RWPE2 (cell line): ENCODE measurements at places on chromosomes 2 and 18.

- no peak for DNase-seq
Measured at GRCh38 chr18:45850021-45850420, 24.5 kb downstream of the SIGLEC15 start.

- DNase-seq, result no peak
Measured at GRCh38 chr2:45211636-45212035, 202.4 kb upstream of the SIX2 start.

GRCh38 chr2:127176371-127177311 lies 43.5 kb downstream of the CYP27C1 start:
- no peak for DNase-seq

DNA sequence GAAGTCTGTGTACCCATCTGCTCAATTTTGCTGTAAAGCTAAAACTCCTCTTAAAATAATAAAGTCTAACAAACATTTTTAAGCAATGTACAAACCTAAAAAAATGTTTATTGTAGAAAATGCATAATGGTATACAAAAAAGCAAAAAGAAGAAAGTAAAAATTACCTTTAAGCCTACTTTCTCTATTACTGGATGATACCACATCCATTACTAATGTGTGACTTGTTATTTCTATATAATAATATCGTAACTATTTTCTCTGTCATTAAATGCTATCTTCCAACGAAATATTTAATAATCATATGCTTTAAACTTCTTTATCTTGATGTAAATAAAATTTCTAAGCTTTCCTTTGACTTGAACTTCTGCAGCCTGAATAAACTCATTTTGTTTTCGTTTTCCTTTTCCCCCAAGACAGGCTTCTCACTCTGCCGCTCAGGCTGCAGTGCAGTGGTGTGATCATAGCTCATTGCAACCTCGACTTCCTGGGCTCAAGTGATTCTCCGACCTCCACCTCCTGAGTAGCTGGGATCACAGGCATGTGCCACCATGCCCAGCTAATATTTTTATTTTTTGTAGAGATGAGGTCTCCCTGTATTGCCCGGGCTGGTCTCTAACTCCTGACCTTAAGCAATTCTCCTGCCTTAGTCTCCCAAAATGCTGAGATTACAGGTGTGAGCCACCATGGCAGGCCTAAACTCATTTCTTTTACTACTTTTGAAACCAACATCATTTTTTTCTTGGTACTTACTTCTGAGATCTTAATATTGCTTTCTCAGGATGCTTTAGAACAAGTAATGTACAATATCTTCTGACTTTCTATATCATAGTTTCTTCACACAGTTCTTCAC lies 18.1 kb upstream of the DNAH7 start:
- no peak for DNase-seq

GRCh38 chr2:3265471-3265870 lies 112.1 kb downstream of the EIPR1 start:
- DNase-seq, result no peak

- no peak for DNase-seq
Measured at GRCh38 chr2:105545730-105546627, 147.1 kb upstream of the FHL2 start.

DNA sequence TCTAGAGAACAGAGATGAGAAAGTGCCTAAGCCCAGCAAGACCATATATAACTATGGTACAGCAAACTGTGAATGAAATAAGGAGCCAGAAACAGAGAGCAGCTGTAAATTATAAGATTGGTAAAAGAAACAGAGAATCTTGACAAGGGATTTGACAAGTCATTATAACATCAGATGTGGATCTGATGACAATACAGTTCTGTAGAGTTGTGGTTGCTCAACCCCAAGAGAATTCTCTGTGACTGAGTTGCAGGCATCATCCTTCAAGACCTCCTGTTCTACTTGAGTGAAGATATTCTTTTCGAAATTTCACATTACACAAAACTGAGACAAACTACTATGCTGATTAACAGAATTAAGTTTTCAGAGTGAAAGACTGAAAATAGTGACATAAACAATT lies 343.1 kb upstream of the SLC39A10 start:
- DNase-seq, result no peak

DNA sequence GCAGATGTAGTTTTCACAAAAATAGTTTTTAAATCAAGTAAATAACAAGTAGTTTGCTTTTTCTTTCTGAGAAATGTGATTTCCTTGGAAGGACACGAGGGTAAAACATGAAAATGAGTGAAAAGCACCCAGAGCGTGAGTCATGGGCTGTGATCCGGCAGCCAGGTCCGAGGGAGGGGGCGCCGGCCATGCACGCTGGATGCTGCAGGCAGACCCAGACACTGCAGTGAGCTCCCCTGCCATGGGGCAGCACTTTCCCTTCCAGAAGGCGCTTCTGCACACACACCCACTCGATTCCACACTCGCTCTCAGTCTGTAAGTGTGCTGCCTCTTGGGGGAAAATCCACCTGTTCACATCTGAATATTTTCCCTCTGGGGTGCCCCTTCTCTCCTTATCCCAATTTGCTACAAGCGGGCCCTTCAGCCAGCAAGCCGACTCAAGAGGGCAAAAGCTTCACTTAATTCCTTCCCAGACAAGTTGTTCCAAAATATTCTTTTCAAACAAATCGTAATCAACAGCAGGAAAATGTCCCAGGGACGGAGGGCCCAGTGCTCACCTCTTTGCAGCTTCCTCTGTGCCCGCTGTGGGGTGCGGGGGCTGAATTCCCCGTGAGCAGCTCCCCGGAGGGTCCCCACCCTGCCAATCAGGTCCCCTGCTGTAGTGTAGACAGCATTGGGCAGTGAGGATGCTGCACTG lies 87.0 kb upstream of the ID2 start:
- DNase-seq, result no peak

DNA sequence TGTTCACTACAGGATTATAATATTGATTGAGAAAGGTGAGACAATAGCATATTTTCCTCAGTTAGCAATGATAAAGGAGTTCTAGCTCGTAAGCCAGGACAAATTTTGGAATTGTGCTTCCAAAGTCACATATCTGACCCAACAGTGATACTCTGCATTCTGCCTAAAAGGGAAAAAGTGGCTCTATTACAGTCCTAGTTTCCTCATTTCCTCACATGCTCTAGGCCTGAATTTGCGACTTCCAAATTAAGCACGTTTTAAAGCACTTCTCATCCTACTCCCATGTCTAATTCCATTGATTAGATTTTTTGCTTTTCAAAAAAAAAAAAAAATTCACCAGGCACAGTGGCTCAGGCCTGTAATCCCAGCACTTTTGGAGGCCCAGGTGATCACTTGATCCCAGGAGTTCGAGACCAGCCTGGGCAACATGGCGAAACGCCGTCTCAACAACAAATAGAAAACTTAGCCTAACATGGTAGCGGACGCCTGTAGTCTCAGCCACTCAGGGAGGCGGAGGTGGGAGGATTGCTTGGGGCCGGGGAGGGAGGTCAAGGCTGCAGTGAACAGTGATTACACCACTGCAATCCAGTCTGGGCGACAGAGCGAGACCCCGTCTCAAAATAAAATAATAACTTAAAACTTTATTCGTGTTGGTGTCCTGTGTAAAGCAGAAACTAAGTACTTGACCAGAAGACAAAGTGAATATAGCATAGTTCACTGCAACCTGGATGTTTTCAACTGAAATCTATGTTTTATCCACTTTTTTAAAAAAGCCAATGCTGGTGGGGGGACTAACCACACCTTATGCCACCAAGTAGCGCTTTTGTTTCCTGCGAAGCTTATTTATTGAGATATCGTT lies 1.5 kb downstream of the ESCO1 start:
- no peak for DNase-seq

- no peak for DNase-seq
Measured at GRCh38 chr18:37586656-37587225, 21.1 kb upstream of the CELF4 start.

GRCh38 chr18:63895190-63895589 lies 7.7 kb downstream of the SERPINB2 start:
- no peak for DNase-seq

DNA sequence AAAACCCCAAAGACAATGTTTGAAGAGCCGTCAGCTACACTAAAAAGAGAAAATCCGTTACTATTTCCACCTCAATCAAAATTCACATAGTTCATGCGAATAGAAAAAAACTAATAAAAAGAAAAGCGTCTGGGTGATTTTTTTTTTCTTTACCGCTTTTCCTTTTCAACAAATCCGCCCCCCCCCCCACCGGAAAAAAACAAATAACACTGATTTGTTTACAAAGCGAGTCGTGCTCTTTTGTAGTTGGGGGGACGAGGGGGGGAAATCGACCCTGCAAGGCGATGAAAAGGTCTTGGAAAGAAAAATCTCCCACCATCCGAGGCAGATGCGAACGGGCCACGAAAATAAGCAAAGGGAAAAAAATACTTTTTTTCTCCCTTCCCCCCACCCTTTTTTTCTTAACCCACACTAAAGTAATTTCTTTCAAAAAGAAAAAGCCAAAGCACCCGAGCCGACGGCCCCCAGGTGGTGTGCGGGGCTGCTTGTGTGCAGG lies 638 bp downstream of the ZNF521 start:
- DNase-seq, result no peak

DNA sequence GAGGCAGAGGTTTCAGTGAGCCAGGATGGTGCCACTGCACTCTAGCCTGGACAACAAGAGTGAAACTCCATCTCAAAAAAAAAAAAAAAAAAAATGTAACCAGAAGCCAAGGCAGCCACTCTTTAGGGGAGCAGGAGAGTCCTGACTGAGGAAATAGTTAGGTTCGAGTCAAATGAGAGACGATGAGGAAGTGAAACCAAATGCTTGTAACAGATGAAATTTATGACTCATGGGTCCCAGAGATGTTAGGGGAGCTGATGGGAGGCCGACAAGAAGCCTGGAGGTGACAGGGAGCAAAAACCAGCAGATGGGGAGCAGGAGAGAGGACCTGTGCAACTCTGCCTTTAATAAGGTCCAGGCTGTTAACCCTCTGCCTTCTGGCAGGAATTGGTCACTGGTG lies 756.1 kb upstream of the DDX18 start:
- no peak for DNase-seq

DNA sequence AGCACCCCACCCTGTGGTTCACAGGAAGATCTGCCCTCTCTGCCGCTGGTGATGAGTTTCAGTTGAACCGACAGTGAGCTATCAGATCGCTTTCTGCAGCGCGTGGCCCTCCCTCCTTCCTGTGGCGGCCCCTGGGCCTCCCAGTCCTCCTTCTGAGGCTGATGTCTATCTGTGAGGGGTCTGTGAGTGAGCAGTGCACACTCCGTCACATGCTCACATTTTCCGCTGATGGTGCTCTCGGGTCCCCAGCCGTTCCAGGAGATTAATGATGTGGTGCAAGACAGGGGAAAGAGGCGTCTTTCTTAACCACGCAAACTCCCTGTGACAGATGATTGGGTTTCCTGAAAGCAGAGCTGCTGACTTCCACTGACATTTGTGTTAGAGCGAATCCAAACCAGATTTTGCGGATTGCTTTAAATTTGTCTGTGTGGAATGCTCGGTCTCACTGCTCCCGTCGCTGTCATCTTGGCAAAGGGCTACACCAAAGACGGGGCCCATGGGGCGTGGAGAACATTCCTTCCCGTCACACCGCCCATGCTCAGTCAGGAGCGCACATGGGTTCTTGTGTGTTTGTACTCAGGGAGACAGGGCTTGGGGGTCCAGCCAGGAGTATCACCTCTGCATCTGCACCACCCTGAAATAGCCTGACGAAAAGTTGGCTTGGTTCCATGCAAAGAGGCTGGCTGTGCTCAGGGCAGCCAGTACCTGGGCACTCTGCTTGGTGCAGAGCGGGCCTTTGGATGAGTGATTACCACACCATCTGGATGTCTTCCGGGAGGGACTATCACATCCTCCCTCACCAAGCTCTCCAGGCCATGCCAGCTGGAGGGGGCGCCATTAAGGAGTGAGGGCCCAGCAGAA lies 154.7 kb upstream of the HS6ST1 start:
- no peak for DNase-seq

- no peak for DNase-seq
Measured at GRCh38 chr2:171128461-171128860, 32.2 kb downstream of the TLK1 start.

- DNase-seq, result no peak
Measured at GRCh38 chr2:43212216-43212835, 14.1 kb downstream of the ZFP36L2 start.

DNA sequence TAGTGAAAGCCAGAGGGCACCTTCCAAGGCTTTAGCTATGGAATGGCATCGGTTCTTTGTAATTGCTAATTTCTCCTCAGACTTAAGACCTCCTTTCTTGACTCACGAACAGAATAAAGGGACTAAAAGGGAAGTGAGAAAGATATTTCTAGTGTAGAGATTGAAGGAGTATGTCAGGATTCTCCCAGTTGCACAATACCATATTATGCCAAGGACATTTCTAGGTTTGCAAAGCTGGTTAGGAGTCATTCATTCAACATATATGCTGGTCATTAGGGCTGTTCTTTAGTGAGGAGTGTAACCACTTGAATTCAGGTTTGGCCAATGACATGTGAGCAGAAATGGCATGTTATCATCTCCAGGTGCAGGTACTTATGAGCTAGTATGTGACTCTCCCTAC lies 7.4 kb downstream of the REEP1 start:
- no peak for DNase-seq

DNA sequence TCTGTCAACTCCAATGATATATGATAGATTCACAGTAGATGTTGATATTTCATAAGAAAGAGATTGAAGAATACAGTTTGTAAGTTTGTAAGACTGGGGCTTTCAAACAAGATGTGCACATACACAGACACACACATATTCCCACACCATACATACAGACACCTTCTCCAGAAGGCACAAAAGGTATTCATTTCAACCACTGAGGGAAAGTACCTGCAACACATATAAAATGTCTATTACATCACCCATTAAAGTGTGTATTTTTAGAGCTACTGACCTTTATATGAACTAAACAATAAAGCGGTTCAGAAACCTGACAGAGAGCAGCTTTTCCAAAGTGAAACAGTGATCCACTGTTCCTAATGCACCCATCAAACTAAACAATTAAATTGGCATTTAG lies 53.3 kb downstream of the CCDC148 start:
- no peak for DNase-seq

DNA sequence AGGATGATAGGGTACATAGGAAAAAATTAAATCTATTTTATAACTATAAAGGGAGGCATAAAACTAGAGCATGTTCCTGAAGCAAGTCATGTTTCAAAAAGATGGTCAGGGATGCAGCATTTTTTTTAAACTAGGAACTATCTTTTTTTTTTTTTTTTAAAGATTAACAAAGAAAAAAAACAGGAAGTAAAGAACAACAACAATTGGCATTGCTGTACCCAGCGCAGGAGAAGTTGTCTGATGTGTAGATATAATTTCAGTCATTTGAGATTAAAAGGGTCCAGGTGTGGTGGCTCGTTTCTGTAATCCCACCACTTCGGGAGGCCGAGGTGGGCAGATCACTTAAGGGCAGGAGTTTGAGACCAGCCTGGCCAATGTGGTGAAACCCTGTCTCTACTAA lies 41.5 kb downstream of the PMAIP1 start:
- no peak for DNase-seq
